ENCODE measurements at places on chromosomes 12 and 14.

- DNase-seq: no peak
Measured at GRCh38 chr14:54350203-54350602, 46.6 kb upstream of the CDKN3 start.

DNA sequence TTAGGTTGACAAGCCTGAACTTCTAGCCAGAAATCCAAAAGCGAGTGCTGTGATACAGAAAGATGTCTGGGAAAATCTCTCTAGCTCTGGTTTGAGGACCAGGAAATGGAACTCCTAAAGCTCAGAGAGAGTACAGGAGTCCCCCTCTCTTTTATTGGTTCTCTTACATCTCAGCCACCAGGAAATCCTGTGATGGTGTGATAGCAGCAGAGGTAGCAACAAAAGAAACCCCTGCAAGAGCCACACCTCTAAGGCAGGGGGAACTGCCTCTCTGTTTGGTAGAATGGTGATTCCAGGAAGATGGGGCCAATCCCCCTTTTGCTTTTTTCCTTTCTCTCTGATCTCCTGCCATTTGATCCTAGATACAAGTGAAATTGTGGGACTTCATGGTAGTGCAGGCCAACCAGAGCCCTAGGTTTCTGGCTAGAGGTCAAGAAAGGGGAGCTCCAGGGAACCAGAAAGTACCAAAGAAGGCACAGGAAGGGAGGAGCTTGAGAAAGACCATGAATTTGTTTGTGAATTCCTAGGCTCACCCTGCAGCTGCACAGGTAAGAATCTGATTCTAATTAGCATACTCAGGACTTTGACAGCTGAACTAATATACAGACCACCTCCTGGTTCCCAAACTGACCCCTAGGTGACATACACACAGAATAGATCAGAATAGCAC is 88.5 kb downstream of the PAPLN start:
- no peak for DNase-seq

DNA sequence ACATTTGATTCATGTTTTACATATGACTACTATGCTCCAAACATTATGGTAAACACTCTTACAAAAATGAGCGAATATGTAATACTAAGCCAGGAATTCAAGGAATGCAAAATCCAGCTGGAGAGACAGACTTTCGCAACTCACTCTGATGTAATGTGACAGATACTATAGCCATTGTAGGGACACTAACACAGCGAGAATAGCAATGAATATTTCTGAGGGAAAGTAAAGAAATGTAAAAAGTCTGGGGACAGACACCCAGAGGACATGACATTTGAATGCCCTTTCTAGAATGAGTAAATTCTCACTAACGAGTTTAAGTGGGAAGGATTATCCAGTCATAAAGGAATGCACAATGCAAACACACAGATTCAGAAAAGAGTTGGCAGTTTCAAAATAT is 121.9 kb downstream of the PIK3C2G start:
- no peak for DNase-seq

GRCh38 chr12:2959505-2960389 is 550 bp downstream of the TEAD4 start:
- DNase-seq: no peak

- DNase-seq: no peak
Measured at GRCh38 chr14:36295642-36296627, 24.5 kb downstream of the MBIP start.

DNA sequence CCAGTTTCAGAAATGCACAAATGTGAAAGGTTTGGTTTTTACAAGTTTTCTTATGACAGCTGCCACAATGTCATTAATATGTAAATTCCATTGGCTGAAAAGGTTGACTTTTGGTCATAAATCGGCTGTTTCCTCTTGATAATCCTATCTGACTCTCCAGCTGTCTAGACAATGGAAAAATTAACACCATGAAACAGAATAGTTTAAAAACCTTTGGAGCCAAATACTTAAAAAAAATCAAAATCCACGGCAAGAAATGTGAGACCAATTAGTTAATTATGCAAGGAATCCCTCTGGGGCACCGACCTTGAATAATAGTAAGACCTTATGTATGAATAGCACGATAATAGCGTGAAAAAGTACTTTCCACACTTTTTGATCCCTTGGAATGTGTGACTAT is 138.0 kb downstream of the ZNF664 start:
- no peak for DNase-seq

- peak; percentile 25 for DNase-seq
Measured at GRCh38 chr14:30610787-30611343, 11.3 kb upstream of the SCFD1 start.

GRCh38 chr12:95723693-95724384 is 66.7 kb downstream of the NTN4 start:
- DNase-seq: no peak

DNA sequence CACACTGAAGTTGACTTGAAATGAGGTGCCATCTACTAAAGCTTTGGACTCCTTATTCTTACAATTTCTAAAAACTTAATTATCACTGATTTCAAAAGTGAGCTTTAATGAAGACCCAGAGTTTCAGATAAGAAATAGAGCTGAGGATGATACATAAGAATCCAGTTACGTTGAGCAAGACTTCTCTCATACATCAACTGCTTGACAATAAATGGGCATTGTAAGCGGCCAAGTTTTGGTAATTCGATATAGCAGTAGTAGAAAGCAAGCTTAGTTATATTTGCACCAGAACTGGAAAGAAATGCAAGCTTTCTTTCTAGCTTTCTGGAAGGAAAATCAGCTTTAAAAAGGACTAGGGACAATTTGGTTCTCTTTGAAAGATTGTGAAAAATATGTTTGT is 1359.6 kb downstream of the FSCB start:
- DNase-seq: no peak

DNA sequence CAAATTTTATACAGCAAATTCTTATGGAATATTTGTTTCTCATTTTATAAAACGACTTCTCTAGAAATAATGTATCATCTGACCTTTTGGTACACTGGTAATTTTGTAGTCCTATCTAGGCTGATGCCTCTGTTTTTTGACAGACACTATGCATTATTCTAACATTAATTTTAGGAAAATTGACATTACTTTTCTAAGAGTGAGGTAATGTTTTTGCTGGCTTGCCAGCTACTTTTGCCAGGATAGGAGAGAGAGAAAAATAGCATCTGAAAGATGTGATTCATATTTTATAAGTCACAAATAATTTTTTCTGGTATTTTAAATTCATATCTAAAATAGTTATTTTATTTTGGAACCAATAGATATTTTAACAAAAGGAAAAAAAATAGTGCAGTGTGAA is 153.5 kb downstream of the CCDC91 start:
- no peak for DNase-seq

- DNase-seq: no peak
Measured at GRCh38 chr12:13386323-13387039, 190.0 kb downstream of the EMP1 start.

DNA sequence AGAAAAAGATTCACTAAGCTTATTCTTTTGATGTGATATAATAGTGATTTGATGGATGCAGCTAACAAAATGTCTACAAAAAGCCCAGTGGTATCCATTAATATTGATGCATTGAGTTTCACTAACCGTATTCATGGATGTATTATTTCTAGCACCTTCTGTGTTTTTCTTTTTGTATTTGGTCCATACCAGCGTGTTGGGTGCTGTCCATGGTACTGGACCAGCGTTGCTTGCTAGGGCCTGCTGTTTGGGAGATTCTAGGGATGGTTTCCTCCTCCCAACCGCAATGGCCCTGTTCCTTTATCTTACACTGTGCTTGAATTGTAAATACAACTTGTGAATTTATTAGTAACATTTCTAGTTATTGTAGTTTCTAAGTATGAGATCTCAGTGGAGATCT is 31.7 kb downstream of the ANO4 start:
- DNase-seq: peak; percentile 10

DNA sequence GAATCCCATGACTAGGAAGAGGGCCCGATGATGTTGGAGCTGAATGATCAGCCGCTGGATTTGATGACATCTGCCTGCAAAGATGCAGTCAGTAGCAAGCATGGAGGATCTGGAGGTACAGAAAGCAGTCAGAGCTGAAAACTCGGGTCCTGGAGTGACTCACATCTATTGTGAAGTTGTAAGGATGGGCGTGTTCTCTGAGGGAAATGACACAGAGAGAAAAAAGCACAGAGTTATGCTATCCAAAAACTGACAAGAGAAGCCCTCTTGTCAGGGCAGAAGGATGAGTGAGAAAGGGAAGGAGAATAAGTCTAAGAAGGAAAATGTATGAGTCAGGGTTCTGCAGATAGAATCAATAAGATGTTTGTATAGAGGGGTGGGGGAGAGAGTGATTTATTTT is 380.4 kb upstream of the CCDC196 start:
- DNase-seq: no peak

DNA sequence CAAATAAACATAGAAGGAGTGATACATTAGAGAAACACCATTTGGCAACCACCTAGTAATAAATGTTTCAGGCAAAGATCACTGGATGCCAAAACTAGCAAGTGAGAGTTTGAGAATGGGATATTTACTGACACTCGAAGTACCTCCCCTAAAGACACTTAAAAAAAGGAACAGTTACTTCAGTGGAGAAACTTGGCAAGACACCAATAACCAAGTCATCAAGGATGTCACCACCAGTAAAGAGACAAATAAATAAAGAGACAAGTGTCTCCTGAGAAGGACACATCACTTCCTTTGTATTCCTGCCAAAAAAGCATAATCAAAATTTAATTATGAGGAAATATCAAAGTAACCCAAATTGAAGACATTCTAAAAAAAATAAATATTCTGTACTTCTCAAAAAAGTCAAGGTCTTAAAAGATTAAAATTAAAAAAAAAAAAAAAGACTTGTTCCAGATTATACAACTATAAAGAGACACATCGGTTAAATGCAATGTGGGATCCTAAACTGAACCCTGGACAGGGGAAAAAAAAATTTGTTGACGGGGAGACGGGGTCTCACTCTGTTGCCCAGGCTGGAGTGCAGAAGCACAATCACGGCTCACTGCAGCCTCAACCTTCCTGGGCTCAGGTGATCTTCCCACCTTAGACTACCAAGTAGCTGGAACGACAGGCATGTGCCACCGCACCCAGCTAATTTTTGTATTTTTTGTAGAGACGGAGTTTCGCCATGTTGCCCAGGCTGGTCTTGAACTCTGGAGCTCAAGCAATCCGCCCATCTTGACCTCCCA is 26.4 kb downstream of the TM7SF3 start:
- no peak for DNase-seq

- no peak for DNase-seq
Measured at GRCh38 chr14:64948612-64949210, 6.2 kb upstream of the GPX2 start.

- no peak for DNase-seq
Measured at GRCh38 chr12:64293654-64294364, 71.7 kb upstream of the KICS2 start.

DNA sequence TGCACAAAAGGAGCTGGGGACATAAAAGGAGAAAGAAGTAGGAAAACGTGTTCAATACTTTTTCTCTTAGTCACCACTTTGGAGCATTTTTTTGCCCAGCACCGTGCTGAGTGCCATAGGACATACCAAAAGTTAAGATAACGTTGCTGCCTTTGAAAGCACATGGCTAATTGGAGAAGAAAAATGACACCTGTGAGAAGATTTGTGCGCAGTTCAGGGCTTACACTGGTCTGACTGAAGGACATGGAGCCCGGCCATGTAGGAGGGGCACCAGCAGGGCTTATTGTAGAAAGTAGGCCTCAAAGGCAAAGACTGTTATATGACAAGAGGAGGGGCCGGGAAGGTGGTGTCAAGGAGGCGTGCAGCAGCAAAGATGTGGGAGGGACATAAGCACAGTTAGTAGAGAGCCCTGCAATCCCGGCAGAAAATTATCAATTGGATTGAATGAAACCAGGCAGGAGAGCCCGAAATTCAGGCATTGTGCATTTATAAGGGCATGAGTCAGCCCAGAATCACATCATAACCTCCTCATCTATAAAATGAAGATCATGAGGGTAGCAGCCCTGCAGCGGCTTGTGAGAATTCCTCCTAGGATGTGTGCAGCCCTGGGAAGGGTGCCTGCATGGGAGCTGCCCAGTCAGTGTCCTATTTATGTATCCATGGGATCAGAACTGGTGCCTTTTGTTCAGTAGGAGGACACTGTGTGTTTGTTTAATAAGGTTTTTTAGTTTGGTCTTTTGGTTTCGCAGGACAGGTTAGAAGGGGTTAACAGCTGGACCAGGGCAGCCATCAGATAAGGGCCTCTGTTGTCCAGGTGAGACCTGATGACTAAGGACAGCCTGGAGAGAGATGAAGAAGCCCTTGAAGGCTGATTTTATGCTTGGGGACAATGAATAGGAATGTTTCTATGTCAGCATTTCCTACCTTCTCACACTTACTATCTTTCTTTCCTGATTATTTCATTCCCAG is 122.4 kb downstream of the GPR135 start:
- no peak for DNase-seq

GRCh38 chr14:100623961-100624360 is 36.7 kb upstream of the BEGAIN start:
- no peak for DNase-seq

GRCh38 chr12:241266-241665 is 21.4 kb downstream of the SLC6A13 start:
- DNase-seq: no peak

- no peak for DNase-seq
Measured at GRCh38 chr12:106269150-106269771, 21.4 kb upstream of the CKAP4 start.

- DNase-seq: no peak
Measured at GRCh38 chr14:49966304-49966809, 73.5 kb downstream of the ARF6 start.

GRCh38 chr12:91744597-91744996 is 401.0 kb downstream of the BTG1 start:
- no peak for DNase-seq

- DNase-seq: no peak
Measured at GRCh38 chr14:97213720-97214119, 416.5 kb downstream of the VRK1 start.

DNA sequence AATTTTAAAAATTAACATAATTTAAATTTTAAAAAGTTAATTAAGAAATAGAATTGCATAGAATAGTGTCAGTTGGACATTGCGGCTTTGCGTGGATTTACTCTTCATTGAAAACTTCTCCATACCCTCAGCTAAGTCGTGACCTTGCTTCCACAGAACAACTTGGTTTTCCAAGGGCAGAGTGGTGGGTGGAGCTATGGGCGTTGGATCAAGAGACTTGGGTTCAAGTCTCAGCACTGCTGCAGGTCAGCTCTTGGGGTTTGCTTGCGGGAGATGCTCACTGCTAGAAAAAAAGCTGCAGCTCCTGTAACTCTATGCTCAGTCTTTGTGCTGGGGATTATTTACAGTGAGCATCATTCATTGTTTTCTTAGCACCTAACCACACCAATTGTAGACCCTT is 133.7 kb downstream of the PRIMA1 start:
- DNase-seq: no peak

- DNase-seq: no peak
Measured at GRCh38 chr12:86666316-86666715, 410.1 kb upstream of the MGAT4C start.

- no peak for DNase-seq
Measured at GRCh38 chr12:140162-140561, 73.6 kb downstream of the IQSEC3 start.

GRCh38 chr14:75837151-75837787 is 144.5 kb downstream of the TGFB3 start:
- DNase-seq: no peak

- DNase-seq: no peak
Measured at GRCh38 chr12:66548338-66549049, 130.4 kb downstream of the GRIP1 start.
